ELR (cell line): ENCODE measurements at places on chromosomes 5 and 9.
A peak's percentile ranks its signal among the peaks of the same experiment; 100 is the strongest.

DNA sequence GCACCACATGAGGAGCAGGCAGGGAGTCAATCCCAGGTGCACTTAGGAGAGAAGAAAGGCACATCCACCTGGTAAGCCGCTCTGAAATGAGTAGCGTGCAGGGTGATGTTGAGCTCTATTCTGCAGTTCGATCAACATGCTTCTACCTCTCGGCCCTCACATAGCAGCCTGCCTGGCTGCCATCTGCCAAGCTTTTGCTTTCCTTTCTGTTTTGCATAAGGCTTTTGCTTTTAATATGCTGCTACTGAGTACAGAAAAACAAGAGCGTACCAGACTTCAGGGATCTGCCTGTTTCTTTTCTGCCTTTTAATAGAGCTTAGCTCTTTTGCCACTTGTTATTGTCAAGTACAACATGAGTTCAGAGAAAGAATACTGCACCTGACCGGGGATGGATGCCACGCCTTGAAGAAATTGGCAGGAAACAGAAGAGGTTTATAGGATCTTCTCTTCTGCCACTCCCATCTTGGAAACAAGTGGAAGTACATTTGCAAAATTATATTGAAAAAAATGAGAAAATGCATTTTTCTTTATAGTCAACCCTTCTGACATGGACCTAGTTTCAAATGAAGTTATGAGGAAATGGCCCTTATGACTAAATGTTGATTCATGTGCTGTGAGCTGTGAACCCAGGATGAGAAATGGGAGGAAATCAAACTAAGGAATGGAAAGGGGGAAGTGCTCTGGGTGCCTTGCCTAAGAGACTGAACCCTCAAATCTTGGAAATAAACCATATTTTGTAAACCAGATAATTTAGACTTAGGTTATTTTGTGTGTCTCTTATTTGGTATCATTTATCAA is 4.0 kb upstream of the FCHO2 start:
- DNase-seq = peak; percentile 91

- DNase-seq = no peak
Observed at GRCh38 chr5:110179321-110179720, 489.6 kb downstream of the MAN2A1 start.

GRCh38 chr9:135880438-135880837 is 26.9 kb downstream of the CAMSAP1 start:
- no peak for DNase-seq

DNA sequence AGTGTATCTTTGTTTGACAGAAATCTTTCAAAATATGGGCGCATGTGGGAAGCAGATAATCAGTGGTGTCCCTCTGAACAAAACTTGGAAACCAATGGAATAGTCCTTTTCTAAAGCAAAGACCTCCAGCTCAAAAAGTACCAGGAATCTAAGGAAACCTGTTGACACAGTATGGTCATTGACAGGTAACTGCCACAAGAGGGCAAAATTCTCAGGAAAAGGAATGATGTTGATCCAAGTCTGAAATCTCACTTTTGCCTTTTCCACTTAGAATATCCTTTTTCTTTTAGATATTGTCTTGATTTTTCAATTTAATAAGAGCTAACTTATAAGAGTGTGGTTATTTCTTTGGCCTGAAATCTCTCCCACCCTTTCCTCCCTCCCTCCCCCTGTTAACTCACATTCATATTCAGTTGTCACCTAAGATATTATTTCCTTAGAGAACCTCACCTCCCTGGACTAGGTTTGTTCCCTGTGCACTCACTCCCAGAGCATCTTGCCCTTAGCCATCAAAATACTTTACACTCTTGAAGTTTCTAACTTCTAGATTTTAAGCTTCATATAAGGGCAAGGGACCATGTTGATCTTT is 59.0 kb upstream of the BARX1 start:
- peak; percentile 68 for DNase-seq

DNA sequence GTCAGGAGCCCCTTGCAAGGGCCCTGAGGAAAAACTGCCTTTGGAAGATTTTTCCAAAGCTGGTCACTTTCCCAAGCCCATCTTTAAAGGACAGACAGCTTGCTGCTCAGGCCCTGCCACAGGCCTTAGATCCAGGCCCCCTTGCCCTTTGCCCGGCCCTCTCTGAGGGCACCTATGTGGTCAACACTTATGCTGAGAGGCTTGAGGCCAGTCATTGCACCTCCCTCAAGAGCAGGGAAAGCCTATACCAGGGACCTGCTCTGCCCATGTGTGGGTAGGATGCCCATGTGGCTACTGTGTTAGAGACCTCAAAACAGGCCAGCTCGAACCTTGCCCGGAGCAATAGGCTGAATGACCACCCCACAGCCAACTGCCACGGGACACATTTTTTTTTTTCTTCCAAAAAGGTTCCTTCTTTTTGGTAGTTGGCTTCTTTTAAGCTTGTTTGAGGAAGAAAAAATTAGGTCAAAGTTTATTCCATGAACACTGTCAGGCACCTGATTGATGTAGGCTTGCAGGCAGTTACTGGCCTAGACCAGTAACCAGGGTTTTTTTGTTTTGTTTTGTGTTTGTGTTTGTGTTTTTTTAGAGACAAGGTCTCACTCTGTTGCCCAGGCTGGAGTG is 3.8 kb downstream of the TCF7 start:
- DNase-seq = no peak

- DNase-seq = no peak
Observed at GRCh38 chr5:61177716-61178115, 15.4 kb upstream of the SMIM15 start.
